ENCODE measurements at places on chromosomes 5 and 9. TPM values are rescaled to one million over a fixed set of nuclear protein-coding genes. Genes with fewer than 3 reads are reported as not detected.

- no peak for DNase-seq
Measured at GRCh38 chr9:135015565-135015964, 71.9 kb upstream of the OLFM1 start.

DNA sequence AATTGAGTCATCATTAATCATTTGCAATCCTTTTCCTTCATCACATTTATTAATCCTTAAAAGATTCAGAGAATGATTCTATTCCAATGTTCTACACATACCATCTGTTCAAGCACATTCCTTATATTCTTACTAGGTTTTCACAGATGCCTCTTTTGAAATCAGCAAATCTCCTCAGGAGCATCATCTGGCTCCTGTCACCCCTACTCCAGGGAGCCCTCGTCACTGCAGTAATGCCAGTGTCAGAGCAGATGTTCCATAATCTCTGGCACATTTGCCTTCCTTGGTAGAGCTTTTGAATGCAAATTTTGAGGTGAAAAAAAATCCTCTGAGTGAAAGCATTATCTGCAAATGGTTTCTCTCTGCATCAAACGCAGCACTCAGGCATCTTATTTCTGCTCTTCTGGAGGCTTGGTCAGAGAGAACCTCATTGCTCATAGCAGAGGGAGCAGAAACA is 7.6 kb upstream of the KCNV2 start:
- no peak for DNase-seq

The CD72 gene
- polyA plus RNA-seq, result 23.6 TPM

GRCh38 chr5:93909356-93909755 is 168.0 kb upstream of the POU5F2 start:
- no peak for DNase-seq

GRCh38 chr9:18343784-18344183 is 130.2 kb upstream of the ADAMTSL1 start:
- no peak for DNase-seq

The SLCO4C1 gene
- polyA plus RNA-seq, result 0.75 TPM

- no peak for DNase-seq
Measured at GRCh38 chr5:138632900-138633489, 57.8 kb upstream of the HSPA9 start.

The GLRA1 gene
- polyA plus RNA-seq, result not detected

GRCh38 chr5:95895251-95895650 is 66.4 kb downstream of the ELL2 start:
- no peak for DNase-seq

The PCDHGB7 gene
- polyA plus RNA-seq, result 1.2 TPM

DNA sequence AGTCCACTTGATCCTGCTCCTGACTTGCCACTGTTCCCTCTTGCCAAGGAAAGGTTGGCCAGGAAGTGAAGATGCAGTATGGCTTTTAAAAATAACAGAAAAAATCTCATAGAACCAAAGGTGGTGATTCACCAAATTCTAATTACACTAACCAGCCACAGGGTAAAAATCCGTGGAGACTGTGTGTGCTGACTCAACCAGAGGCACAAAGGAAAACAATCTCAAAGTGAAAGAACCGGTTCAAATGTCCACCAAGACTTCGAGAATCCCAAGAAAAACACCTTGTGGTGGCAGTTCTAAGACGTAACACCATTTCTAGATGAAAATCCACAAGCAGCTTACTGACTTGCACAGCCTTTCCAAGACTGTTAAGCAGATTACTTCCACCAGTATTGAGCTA is 279.1 kb downstream of the TLE1 start:
- no peak for DNase-seq

DNA sequence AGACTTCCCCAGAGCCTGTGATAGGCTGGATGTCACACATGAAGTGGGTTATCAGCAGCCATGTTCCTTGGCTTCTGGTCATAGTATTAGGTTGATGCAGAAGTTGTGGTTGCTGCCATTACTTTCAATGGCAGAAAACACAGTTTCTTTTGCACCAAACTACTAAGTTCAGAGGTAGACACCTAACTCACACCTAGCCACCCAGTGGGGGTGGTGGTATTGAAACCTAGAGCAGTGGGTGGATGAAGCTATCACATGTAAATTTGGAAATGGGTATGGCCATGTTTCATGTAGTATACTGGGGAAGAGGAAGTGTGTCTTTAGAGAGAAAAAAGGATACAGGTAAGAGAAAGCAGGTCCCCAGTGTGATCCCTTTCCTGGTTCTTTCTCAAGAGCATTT is 347.9 kb upstream of the SEMA6A start:
- DNase-seq, result no peak

DNA sequence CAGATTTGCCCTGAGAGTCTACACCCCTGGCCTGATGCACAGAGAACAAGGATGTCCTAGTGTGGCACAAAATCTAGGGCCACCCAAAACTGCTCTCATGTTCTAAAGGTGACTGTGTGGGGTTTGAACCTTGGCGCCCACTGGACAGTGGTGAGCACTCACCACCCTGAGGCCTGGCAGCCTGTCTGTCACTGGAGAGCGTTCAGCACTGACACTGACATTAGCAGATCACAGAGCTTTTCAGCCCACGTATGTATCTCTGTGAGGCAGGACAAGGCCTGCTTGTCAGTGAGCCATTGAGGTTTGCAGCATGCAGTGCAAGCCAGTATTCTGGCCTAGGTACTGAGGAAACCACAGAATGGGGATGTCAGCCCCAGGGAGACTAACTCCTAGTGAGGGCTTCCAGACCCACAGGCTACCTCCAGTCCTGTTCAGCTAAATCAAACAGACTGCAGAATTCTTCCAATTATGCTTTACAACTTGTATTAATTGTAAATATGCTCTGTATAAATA is 38.9 kb upstream of the SLC2A8 start:
- DNase-seq, result no peak

GRCh38 chr5:119411361-119412278 is 40.7 kb upstream of the HSD17B4 start:
- peak; percentile 40 for DNase-seq

The QRFP gene
- 0.21 TPM for polyA plus RNA-seq

The PCBD2 gene
- polyA plus RNA-seq, result 6.8 TPM

DNA sequence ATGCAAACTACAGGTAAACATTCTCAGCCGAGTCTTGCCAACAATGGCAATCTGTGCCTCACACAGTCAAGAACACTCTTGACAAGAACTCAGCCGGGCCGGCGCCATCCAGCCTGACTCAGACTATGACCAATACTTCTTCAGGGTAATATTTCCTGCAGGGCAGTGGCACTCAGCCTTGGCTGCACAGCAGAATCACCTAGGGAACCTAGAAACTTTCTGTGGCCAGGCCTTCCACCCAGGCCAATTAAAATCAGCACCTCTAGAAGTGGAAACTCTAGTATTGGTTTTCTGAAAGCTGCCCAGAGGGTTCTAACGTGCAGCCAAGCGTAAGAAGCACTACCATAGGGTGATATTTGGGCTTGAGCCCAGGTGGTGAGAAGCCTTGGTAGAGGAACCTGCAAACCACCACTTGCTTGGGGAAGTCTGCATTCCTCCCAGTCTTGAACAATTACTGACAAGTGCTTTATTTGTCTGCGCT is 120.6 kb downstream of the TTLL11 start:
- DNase-seq, result no peak

DNA sequence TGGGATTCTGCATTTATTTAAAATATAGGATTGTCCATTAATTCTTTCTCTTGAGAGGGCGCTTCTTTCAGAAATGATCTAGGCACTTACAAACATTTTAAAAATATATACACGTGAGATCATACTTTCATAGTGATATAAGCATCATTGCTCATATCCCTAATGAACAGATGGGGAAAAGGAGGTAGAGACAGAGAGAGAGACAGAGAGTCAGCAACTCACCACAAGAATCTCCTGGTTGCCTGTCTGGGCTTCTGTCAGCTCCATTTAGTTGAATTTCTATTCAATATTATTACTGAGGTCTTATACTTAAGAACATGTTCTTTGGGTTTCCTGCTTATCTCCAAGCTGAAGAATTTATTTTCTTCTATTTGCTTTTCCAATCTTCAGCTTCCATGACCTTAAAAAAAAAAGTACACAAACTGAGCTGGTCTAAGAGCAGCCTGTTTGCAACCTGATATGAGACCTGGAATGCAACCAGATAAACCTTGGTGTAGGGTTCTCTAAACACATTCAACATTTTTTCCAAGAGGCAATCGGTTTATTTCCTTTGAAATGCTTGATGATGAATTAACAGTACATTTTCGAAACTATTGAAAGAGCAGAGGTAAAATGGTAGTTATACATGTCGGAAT is 51.6 kb upstream of the LIFR start:
- no peak for DNase-seq

- no peak for DNase-seq
Measured at GRCh38 chr9:136782452-136782851, 8.7 kb upstream of the TMEM141 start.

The PCDHGA6 gene
- polyA plus RNA-seq, result 1.2 TPM

DNA sequence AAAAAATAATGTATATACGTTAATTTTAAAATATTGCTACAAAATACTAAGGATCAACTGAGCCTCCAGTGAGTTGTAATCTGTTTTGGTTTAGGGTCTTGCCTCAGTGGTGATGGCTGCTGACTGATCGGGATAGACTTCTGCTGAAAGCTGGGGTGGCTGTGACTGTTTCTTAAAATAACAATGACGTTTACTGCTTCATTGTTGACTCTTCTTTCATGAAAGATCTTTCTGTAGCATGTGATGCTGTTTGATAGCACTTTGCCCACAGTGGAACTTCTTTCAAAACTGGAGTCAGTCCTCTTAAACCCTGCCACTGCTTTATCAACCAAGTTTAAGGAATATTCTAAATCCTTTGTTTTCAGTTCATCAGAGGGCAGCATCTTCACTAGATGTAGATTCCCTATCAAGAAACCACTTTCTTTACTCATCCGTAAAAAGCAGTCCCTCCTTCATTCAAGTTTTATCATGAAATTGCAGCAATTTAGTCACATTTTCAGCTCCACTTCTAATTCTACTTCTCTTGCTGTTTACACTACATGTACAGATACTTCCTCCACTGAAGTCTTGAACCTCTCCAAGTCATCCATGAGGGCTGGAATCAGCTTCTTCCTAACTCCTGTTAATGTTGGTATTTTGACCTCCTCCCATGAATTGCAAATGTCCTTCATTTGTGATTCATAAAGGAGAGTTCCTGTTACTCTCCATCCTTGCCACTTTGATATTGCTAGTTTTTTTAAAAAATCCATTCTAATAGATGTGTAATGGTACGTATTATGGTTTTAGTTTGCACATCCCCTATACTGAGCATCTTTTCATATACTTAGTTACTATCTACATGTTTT is 41.5 kb upstream of the PTPDC1 start:
- no peak for DNase-seq

The PCDHA9 gene
- not detected for polyA plus RNA-seq

DNA sequence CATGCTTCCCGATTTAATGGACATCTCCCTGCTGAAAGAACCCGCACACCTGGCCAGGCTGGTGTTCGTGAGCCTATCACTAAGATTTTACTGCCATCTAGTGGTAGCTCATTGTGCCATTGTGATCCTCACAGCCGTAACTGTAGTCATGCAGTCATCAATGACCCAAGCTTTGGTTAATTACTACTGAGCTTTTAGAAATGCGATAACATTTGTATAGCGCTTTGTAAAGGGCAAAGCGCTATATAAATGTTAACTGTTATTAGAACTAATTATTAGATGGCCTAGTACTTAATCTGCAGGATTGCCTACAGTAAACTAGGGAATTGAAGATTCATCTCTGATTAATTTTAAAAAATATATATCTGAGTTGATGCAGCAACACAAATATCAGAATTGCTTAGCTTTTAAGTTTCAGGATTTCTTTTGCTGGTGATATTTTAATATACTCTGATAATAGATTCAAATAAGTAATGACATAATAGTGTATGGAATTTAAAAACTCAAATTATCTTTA is 90.2 kb downstream of the HACD4 start:
- DNase-seq, result peak; percentile 83

The DCTN4 gene
- 30.5 TPM for polyA plus RNA-seq

The CYSRT1 gene
- polyA plus RNA-seq, result 2.8 TPM

The IFNA21 gene
- polyA plus RNA-seq, result 0.02 TPM

The CCDC171 gene
- polyA plus RNA-seq, result 9.8 TPM

The TMEM232 gene
- 2.3 TPM for polyA plus RNA-seq

GRCh38 chr5:176133289-176133870 is 104.8 kb upstream of the SIMC1 start:
- DNase-seq, result no peak

DNA sequence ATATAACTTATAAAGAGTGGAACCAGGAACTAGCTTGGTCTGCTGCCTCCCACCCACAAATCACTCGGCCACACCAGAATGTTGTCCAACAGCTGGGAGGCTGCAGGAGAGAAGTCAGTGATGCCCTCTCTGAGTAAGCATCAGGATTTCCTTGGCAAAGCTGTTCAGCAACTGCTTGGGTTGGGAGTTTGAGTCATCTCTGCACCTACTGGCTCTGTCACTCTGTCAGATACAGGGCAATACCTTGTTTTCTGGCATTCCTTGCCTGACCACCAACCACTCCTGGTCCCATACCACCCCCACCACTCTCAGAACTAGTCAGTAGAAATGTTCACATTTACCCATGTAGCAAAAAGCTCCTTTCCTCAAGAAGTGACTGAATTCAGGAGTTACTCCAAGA is 36.8 kb upstream of the GCNT4 start:
- no peak for DNase-seq

DNA sequence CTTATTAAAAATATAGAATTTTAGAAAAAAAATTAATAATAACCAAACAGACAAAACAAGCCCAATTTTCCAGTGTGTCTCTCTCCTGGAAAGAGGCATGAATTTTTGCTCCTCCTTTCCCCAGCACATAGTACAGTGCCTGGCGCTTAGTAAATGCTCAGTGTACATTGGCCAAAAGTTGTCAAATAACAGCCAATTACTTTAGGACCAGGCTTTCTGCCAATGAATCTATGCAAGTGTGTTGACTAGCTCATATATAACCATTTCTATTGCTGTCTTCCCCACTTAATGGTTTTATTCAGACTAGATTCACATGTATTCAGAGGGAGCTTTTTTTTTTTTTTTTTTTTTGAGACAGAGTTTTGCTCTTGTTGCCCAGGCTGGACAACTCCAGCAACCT is 120.1 kb upstream of the CD180 start:
- no peak for DNase-seq

The PLAC8L1 gene
- 1.5 TPM for polyA plus RNA-seq

GRCh38 chr5:102341681-102342288 is 45.7 kb upstream of the SLCO4C1 start:
- no peak for DNase-seq

DNA sequence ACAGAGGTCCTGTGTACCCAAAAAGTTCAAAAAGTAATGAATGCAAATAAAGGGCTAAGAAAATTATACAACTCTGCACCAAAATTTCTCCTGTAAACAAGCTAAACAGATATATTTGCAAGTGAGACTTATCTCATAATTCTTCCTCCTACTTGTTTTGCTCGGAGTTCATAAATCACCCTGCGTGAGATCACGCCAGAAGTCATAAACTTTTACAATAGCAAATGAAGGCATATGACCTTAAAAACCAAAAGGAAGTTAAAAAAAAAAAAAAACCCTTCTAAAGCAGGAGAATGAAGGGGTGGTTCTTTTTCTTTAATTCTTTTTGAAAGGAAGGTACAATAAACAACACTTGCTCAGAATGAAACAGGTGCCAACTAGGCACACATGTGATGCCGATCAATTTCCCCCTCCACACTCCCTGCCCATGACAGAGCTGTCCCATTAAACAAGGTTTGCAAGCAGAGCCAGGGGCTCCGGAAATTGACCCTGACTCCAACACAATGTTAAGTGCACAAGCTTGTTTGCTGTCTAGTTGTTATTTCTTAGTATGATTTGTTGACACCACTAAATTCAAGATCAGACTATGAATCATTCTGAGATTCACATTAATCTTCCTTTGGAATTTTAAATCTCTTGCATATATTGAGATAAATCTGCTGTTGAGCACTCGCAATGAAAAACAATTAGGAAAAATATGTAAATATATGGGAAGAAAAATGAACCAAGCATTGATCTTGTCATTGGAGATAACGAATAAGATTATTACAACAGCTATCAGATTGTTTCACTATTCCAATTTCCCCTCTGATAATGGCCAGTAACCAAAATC is 46.3 kb downstream of the DROSHA start:
- DNase-seq, result no peak

The SYK gene
- 22.2 TPM for polyA plus RNA-seq
